T-helper 22 cell (primary cell): ENCODE measurements at places on chromosomes 4 and X.

GRCh38 chr4:136651278-136651667 is 881.0 kb downstream of the PCDH18 start:
- no peak for DNase-seq

GRCh38 chr4:154988511-154988910 is 207.4 kb downstream of the RBM46 start:
- DNase-seq: no peak

DNA sequence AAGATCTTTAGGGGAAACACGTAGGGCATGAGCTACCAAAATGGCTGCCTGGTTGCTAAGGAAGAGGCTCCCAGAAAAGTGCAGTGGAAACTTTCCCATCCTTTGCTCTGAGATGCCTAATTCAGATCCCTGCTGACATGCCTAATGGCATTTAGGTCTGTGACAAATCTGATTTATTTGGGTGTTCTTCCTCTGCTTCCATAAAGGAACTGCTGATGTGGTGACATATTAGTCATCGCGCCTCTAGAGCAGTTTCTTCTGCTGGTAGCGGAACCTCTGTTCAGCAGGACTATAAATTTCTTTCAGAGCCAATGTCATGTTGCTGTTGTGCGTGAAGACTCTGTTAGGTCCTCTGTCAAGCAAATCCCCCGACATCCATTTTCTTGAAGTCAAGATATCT is 310.0 kb downstream of the PDHA2 start:
- DNase-seq: no peak

- no peak for DNase-seq
These were observed 7.7 kb downstream of the GLOD5 start for GRCh38 chrX:48769230-48769629.

DNA sequence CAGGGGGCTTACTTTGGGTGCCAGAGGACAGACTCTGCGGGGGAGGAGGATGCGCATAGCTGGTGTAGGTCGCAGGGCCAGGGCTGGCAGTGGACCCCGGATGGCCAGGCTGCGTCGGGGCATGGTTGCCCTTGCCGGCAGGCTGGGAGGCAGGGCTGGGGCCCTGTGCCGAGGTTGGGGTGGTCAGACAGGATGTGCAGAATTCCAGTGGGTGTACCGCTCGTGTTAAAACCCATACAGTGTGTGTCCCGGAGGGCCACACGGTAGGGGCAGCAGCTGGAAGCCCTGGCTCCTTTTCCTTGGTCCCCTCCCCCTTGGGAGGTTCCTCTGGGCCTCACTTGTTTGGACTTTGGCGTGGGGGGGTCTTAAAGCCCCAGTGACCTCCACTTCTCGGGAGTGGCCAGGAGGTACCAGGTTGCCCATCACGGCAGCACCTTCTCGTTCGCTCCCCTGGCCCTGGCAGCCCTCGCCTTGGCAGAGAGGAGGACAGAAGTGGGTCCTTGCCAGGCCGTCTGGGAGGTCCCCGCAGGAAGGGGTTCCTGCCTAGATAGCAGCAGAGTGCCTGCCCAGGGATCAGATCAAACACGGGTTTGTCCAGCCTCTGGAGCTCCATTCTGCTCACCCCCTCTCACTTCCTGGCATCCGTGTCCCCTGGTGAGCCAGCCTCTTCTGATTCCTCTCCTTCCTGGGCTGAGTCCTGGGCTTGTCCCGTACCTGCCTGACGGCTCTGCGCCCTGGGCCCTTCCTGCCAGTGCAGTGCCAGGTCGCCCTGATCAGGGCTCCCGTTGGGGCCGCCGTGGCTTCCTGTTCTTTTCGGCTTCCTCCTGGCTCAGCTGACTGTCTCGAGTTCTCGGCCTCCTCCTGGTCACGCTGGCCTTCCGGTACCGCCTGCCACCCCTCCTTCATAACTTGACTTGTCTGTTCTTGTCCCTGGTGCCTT is 56.7 kb upstream of the HGFAC start:
- DNase-seq: no peak

GRCh38 chrX:106481341-106481740 is 130.4 kb upstream of the RADX start:
- DNase-seq: no peak

DNA sequence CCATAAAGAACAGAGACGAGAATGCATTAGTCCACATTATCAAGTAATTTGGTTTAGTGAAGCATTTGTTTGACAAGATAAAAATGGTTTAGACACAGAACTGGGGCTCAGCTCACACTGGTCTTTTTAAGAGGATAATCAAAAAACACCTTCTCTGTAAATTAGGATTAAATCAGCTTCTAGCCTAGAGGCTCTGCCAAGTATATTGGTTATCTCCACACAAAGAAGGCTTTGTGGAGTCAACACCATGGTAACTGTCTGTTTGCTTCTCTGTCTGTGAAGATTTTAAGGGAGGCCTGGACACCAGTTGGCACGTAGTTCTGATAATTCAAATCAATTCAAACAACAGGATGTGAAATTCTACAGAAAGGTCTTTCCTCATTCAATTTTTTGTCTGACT is 687.0 kb downstream of the DMD start:
- DNase-seq: no peak

DNA sequence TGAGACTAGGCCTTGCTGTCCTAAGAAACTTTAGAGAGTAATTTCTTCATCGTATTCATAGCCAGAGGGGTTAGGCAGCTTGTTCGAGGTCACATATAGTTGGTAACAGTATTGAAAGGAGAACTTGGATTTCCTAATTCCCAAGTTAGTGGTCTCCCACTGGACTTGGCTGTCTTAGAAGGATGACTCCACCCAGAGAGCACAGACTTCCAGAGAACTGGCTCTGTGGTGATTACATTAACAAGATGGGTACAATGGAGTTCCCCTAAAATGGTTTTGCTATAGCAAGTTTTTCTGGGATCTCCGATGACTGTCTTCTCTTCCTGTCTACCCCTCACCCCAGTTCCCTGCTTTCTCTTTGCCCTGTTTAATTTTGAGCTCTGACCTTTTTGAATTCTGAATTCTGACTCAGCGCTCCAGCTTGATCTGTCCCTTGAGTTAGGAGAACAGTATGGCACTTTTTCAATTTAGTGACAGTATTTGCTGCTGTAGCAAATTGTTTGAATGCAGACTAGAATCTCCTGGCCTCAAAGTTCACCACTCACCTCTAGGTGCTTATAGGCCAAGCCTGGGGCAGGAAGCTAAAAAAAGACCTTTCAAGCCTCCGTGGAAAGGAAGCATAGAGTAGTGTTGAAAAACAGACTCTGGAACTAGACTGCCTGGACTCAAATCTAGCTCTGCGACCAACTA is 6.9 kb downstream of the MSN start:
- DNase-seq: no peak

DNA sequence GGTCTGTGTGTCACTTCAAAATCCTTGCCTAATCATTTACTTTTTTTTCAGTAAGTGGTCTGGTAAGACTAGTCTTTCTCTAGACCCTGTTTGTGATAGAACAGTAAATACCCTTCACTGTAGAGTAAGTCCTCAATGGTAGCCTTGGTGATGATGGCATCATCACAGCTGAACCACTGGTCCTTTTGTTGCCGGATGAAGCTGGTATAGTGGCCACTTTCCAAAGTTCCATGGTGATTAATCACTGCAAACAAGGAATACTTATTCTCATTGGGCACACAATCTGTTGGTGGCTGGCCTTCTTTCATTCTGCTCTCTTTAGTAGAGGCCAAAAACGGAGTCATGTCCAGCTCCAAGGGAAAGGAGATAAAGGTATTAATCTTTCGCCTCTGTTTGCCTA is 2.9 kb downstream of the USP51 start:
- DNase-seq: no peak

GRCh38 chr4:41213625-41214135 is 662 bp downstream of the APBB2 start:
- no peak for DNase-seq

- no peak for DNase-seq
These were observed 210.5 kb upstream of the KIT start for GRCh38 chr4:54447304-54447703.

GRCh38 chr4:37451656-37452055 is 207.1 kb downstream of the NWD2 start:
- DNase-seq: no peak

DNA sequence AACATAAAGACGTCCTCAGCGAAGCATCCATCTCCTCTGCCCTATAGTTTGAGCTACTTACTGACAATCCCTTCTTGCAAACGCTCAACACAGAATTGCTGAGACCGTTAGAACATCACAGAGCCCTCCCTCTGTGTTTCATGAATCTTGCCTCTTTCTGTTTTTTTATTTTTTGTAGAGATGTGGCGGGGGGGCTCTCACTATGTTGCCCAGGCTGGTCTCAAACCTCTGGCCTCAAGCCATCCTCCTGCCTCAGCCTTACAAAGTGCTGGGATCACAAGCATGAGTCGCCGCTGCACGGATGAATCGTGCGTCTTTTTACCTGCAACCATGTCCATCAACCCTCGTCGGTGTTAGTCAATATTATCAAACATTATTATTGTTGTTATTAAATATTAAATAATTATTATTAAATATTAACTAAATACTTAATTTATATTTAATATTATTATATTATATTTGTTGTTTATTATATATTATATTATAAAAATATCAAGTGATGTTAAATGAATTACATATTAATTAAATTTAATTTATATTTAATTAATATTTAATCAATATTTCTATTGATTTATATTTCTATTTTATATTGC is 200.7 kb downstream of the CRLF2 start:
- DNase-seq: no peak

DNA sequence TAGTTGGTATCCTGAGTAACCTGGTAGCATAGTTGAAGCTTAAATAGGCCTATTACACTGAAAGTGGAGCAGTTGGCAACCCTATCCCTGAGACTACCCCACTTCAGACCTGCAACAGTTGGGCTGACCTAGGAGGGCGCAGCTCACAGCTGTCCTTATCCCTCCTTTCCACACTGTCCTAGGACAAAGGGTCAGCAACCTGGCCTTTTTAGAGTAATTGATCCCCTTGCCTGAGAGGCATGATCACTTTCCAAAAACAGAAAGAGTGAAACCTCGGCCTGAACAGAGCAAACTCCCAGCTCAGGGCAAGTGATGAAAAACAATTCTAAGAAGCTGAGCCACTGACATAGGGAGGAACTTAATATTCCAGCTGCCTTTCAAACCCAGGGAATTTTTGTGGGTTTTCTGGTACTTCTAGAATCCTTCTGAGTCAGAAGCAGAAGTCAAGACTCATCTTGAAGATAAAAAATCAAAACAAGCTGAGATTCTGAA is 94.9 kb upstream of the MYOZ2 start:
- no peak for DNase-seq

DNA sequence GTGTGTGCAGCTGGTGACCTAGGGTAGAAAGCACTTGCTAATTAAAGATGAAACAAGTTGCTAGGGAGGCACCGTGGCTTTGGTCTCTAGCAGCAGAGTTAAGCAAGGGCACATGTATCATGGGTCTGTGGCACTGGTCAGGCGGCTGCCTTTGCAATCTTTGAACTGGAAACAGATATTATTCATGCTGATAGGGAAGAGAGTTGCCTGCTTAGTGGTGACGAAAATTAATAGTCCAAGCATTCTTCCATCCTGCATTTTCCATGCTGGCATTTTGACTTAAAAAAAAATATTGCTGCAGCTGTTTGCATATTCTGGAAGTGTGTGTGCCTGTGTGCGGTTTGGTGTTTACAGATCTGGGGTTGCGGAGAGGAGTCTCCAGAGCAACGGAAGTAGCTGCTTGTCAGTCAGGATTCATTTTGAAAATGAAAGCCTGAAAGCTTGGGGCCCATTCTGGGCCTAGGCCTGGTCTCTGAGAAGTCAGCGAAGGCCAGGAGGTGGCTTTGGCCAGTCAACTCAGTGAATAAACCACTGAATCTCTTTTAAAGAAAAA is 2.3 kb upstream of the SOWAHD start:
- peak; percentile 21 for DNase-seq
